ENCODE measurements at places on chromosomes 6 and 20.

DNA sequence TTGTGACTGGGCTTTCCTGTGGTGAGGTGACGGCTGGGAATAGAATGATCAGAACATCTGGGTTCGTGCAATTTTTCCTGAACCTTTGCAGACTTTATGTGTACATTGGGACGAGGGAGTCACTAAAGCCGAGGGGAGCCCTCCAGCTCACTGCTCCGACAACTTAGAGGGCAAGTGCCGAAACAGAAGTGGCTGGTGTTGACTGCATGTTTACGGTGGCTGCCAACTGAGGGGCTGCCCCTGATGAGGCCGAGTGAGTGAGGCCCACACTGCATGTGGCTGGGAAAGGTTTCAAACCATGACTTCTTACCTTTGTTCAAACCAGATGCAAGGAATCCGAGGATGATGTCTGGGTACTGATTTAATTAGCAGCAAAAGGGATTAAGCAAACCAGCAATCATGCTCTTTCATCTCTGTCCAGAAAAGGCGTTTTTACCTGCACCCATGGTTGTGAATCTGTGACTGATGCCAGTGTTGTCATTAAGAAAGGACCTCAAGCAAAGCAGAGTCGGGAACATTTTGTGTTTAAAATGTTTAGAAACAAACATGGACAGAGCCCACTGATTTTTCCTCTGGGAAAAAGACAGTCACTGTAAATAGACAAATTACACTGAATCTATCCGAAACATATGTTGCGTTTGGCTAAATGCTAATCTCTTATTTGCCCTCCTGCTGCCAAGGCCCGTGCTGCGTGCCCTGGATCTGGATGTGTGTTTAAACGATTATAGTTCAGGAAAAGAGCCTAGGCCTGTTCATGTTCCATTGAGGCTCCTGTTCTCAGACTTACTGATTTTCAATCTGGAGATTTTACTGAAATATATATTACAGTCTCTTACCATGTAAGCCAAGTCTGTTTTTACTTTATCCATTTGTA lies 105.1 kb downstream of the UST start:
- DNase-seq = no peak

DNA sequence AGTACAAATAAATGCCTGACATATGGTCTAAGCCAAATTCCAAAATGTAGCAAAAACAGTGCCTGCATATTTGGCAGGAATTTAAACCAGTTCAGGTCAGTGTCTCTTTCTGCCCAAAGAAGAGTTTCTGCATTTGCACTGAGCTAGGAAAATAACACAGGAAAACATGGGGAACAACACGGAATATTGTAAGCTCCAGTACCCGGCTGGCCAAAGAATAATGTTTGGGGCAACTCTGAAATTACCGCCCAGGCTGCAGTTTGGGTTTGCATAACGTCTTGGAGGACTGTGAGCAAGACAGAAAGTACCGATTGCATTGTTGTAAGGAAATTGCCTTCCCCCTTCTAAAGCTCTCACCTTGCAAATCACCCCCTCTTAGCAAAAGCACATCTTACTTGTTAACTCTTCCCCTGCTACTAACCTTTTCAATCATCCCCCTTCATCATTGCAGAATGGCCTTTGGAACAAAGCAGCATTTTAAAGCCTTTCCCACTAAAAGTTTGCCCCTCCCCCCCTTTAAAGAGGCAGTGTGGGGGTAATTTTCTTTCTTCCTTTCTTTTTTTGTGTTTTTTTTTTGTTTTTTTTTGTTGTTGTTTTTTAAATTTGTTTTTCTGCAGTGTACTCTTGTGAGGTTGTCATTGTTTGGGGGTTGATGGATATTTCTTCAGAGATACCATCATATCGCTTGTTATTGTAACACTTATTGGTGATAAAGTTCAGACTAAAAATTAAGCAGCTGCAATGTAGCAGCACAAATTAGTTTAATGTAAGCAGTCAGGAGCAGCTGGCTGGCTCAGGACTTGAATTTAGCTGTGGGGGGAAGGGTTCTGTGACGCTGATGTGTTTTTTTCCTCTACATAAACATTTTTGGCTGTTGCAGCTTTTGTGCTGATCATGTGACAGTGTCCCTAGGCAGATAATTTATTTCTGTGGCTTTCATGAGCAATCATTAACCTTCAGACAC lies 100.0 kb upstream of the CITED2 start:
- DNase-seq = peak; percentile 66

DNA sequence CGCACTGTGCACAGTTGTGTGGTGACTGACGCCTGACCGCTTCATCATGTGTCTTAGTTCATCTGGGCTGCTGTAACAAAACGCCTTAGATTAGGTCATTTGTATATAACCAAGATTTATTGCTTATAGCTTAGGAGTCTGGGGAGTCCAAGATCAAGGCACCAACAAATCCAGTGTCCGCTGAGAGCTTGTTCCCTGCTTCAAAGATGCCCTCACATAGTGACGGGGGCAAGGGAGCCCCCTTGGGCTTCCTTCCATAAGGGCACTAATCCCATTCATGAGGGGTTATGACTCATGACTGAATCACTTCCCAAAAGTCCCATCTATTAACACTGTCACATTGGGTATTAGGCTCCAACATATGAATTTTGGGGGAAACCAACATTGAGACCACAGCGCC lies 34.6 kb downstream of the CYP24A1 start:
- no peak for DNase-seq

GRCh38 chr6:26235302-26235670 lies 129.7 kb upstream of the BTN3A2 start:
- DNase-seq = no peak

DNA sequence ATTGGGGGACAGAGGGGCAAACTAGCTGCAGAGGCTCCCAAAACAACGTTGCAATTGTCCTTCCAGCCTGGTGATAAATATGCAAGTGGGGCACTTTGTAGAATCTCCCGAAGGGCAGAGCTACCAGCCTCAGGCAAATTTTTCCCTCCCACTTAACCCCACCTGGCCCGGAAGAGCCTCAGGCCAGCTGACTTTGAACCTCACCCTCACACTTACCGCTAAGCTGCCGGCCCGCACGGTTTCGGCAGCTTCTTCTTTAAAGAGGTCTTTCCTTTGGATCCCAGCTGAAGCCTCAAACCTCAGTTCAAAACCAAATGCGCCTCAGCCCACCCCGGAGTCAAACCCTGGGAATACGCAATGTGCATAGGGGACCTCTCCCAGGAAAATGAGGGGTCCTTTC lies 2.5 kb downstream of the OVOL2 start:
- DNase-seq = no peak

DNA sequence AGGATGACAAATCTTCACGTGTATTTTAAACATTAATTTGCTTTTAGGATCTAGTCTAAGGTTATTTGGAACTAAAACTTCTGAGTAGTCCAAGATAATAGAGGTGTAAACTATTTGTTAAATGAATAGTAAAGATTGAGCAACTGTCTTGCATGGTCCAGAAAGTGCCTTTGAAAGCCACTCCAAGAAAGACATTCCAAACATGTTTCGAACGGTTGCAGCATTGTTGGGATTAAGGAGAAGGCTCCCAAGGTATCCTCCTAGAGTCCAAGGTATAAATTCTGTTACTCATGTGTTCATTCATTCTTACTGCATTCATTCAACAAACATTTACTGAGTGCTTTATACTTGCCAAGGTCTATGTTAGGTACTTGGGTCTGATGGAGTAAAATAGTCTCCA lies 28.8 kb upstream of the MYLK2 start:
- DNase-seq = no peak

DNA sequence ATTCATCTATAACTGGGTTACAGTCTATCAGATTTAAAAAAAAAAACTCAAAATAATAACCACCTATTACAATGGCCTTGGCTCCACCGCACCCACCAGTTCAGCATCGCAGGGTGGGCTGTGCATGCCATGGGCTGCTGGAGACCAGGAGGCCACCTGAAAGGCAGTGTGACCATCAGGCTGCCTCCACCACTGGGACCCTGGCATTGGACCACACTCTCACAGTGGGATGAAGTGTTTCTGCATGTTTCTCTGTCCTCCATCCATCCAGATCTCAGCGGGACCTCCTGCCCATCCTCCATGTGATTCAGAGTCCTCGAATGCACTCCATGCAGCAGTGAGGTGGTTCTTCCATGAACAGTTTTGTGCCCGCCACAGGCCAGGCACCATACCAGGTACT lies 206.1 kb upstream of the CST7 start:
- DNase-seq = no peak

DNA sequence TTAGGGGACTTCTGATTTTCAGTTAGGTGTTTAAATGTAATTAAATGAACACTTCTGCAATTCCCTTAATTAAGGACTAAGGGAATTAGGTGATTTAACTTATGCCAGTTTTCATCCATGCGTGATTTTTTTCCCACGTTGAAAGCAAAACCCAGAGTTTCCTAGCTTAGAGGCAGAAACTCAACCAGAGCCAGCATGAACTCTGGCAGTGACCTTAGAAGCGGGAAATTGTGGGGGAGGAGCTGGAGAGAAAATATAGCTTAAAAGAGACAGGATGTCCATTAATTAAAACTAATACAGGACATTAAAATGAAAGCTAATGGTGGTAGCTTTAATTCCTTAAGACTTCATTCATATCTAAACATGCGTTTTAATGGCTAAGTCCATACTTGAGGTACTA lies 41.6 kb downstream of the IYD start:
- no peak for DNase-seq

DNA sequence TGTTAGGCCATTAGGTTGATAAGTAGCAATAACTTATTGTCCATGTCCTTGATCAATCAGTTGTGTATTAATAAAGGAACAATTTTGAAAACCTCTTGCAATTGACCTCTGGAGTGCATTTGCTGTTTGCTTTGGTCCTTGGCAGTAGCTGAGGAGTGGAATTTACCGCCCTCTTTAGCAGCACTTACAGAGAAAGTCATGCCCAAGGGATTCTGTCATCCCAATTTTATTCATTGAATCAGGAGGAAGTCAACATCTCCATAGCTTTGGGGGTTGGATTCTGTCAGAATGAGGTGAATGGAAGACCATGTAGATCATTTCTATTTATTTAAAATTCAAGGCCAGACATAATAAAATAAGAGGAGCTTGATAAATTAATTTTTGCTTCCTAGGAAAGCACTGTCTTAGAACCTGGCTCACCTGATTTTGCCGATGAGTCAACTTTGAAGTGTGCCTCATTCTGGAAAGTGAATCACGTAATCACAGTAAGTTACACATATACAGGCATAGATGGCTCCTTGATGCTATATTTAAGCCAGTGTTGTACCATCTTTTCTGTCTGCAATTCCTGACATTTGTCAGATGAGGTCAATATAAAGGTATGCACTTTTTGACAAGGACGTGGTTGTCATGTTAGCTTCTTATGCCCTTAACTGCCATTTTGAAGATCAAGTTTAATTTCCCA lies 128.7 kb upstream of the MLIP start:
- DNase-seq = no peak

DNA sequence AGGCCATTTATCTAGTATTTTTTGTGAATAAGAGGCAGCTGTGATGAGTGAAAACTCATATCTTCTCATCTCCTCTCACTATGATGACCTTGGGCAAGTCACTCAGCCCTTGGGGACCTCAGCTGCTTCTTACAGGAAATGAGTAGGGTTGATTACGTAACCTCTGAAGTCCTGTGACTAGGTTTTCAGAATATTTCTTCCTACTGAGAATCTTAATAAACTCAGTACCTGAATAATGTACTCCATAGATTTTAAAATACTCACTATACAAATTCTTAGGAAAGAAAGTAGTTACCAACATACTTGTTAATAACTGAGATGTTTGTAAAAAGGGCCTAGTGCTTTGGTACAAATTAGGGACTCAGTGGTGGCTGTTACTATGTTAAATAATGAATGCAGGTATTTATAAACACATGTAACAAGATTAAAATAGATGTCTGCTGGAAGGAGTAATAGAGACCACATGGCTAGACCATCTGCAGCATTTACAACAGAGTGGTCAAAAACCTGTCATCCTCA lies 60.9 kb downstream of the RPRD1B start:
- no peak for DNase-seq

- DNase-seq = no peak
Observed at GRCh38 chr6:148925701-148926100, 178.9 kb downstream of the UST start.

DNA sequence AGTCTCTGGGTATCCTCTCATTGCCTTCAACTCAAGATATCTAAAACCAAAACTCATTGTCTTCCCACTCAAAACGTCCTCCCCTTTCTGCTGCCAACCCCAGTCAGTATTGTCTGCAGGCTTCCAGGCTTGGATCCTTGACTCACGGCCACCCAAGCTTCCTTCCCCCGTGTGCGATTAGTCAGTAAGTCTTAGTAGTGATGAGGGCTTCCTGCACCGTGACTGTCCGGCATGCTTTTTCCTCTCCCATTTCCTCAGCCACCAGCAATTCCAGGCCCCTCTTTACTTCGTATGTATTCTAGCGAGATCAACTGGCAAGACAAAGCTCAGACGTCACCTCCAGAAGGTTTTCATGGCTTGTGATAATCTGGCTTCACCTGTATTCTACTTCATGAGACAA lies 88.6 kb upstream of the DUSP22 start:
- no peak for DNase-seq

DNA sequence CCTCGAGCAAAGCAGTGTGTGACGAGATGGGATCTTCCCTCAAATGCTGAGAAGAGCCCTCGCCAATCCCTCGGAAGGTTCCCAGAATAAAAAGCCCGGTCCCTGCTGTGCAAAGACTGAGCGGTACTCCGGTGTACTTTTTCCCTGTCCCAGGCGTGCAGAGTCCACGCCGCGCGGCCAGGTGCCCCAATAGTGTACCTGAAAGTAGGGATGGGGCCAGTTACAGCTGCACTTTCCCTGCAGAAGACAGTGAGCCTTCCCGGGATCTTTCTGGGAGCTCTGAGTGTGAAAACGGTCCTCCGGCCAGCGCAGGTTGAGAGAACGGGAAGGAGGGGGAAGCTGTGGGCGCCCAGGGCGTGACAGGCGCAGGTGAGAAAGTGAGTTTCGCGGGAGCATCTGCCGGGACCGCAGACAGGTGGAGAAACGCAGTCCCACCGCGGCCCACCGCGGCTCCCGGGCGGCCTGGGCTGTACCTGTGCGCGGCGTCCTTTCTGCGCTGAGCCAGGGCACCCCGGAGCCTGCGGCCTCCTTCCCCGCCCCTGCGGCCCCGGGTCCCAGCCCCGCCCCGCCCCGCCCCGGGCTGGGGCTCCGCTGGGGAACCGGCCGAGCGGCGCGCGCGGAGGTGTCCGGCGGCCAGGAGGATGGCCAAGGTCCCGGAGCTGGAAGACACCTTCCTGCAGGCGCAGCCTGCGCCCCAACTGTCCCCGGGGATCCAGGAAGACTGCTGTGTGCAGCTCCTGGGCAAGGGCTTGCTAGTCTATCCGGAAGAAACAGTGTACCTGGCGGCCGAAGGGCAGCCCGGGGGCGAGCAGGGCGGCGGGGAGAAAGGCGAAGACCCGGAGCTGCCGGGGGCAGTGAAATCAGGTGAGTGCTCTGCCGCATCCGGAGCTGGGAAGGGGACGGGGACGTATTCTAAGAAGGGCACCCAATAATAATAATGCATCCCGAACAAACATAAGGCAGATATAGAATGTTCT lies at the start of gene RFX6:
Gene RFX6, plus strand, starts transcription at position 608 of the 977 bp plus-strand sequence. Its CDS starts 34 bp downstream, at position 642.
- peak; percentile 57 for DNase-seq

GRCh38 chr6:127956956-127957355 lies 56.1 kb upstream of the THEMIS start:
- DNase-seq = no peak

Measured in NCI-H146 (cell line).